ENCODE measurements at places on chromosomes 5 and 9. TPM values are rescaled to one million over a fixed set of nuclear protein-coding genes. Genes with fewer than 3 reads are reported as not detected.

Gene CTNNAL1
- total RNA-seq, result 38.5 TPM

Gene LMX1B
- not detected for total RNA-seq

Gene PCDHGB6
- total RNA-seq, result 4.1 TPM

Gene OTULINL
- total RNA-seq, result 1.9 TPM

Gene SLC34A3
- total RNA-seq, result not detected

Gene PDLIM4
- total RNA-seq, result not detected

Gene FAM153A
- total RNA-seq, result 4.7 TPM

Gene ENTREP1
- not detected for total RNA-seq

Gene CD74
- total RNA-seq, result 1,759 TPM

Gene TIMD4
- total RNA-seq, result 0.50 TPM

Gene RGS7BP
- not detected for total RNA-seq

GRCh38 chr5:147245381-147246165 lies 10.7 kb downstream of the STK32A start:
- no peak for DNase-seq

DNA sequence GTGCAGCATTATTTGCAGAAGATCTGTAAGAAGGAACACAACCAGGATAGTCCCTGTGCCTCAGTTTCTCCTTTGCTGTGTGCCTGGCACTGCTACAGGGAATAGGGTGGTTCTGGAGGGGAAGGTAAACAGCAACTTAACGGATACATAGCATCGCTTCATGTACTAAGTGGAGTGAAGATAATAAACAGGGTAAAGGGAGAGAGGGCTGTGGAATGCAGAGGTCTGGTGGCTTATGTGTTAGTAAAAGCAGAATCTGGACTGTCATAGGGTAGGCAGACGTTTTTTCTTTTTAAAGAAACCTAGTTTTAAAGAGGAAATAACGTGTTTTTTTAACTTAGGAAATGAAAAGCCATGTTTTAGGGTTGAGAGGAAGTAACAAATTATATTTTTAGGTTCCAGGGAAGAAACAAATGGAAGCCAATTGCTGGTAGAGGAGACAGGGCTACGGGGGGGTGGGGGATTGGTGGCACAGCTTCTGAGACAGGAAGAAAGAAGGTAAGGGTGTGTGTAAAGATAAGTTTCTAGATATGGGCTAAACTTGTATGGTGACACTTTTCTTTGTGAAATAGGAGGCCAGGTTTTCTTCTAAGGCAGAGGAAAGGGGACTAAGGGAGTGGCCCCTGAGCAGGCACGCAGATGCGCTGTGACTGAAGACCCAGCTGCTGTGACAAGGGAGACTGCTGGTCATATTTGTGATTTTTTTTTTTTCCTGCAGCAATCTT lies 1.3 kb downstream of the GNG10 start:
- DNase-seq, result no peak

DNA sequence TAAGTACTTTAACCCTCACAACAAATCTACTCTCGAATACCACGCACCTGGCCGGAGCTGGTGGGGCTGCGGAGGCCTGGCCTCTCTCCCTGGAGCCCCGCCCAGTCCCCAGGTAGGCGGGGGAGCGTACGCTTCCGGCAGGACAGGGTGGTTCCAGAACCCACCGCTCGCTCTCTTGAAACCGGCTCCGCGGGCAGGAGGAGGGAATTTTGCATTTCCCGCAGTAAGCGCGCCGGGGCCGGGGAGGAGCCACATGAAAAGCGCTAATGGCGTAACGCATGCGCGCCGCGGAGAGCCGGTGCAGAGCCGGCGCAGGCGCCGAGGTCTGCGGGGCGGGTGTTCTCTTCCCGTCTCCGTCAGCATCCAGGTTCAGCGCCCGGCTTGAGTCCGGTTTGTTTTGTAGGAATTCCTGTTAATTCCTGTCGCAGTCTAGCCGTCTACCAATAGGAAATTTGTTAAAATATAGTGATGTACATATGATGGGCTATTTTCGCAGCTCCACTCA lies 20.8 kb downstream of the CAVIN4 start:
- DNase-seq, result peak; percentile 74

DNA sequence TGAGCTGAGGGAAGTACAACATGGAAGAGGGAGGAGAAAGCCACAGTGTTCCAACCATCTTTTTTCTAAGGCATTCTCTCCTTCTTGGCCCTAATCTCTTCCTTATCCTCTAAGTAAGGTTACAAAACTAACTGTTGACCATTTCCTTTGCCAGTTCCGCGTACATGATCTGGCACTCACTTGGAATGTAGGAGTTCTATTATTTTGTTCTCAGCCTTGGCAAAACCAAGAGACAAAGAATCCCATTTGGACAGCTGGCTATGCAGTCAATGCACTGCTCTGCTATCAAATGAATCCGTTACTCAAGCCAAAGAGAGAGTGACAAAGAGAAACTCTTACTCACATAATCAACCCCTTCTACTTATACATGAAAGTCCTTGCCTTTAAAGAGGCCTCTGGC lies 410.3 kb downstream of the DTWD2 start:
- DNase-seq, result no peak

GRCh38 chr9:18810581-18810980 lies 222.4 kb downstream of the SAXO1 start:
- DNase-seq, result no peak

DNA sequence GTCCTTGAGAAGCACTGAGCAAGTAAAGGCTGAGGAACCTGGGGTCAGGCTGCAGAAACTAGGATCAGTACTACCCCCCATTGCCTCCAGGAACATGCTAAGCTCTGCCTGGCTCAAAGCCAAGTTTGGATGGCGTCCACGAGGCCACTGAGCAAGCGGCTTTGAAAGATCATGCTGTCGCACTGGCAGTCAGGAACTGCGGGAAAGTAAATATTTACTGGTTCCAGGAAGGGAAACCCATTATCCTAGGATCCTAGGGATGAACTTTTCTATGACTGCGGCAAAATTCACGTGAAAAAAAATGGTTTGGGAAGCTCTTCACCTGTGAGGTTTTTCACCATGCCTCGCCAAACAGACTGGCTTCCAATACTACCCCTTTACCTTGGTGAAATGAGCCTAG lies 75.3 kb upstream of the PJA2 start:
- no peak for DNase-seq

DNA sequence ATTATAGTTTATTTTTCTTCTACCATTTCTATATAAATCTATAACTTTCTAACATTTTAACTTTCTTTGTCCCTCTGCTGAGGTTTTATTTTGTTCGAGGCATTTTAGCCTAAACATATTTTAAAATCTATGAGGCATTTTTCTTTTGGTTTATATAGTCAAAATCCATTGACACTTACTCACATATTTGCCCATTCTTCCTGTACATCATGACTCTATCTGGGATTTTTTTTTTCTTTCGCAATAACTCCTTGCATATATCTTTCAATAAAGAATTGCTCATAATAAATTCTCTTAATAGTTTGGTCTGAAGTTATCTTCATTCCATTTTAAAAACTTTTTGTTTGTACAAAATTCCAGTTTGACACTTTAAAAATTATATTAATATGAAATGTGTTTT lies 632.3 kb downstream of the TLE4 start:
- DNase-seq, result no peak

DNA sequence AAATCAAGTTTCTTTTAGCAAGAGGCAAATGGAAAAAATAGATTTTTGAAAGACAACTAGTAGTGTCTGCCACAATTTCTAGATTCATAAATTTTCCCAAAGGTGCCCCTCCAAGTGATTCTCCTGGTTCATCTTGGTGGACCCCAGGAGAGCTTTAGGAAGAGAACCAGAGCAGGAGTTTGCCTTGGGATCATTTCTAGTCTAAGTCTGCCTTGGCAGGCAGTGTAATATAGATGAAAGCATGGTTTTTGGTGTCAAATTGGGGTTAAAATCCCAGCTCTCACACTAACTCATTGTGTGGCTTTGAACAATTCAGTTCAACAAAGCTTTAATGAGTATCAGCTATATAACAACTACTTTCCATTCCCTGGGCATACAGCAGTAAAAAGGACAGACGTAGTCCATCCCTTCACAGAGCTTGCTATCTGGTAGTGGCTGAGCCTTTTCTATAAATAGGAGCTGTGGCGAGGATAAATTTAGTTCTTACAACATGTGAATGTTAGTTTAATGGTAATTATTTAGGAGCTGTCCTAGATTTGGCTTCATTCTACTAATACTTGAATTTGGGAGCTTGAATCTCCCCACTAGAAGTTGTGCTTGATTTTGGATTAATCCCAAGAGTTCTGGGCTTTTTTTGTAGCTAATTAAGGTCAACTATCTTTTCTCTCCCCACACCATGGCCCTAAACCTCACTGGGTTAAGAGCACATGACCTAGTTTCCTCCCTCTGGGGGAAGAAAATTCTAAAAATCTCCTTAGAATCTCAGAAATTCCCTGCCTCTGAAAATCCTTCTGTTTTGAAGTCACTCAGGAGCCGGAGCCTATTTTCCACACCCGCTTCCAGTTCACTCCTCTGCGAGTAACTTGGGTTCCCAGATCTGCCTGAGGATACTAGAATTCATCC lies 197.8 kb downstream of the PCSK1 start:
- DNase-seq, result no peak

DNA sequence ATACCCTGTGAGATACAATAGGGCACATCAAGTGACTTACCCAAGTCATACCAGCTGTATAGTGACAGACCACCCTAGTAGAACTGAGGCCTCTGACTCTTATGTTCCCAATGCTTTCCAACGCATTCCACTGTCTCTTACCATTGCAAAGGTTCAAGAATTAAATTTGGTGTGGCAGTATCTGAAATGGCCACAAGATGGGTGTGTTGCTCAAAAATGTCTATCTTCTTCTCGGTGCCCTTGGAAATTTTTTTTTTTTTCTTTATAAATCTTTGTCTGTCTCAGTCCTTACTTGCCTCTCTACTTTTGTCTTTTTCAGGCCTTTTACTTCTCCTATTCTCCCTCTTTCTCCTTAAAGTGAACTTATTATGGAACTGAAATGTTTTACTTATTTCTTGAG lies 48.4 kb downstream of the GPR21 start:
- DNase-seq, result peak; percentile 65

DNA sequence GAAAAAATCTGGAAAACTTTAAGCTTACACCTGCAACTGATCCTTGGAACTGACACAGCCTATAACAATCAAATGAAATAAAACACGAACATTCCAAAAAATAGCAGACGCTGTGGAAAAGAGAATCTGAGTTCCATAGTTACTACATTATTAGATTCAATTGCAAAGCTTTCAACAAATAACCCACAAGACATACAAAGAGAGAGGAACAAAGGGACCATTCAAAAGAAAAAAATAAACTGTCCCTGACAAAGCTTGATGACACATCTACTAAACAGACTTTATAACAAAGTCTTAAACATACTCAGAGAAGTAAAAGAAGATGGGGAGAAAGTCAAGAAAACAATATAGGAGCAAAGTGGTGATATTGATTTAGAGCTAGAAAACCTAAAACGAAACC lies 1123.6 kb downstream of the PTPRD start:
- DNase-seq, result no peak

GRCh38 chr9:87497604-87498045 lies at the start of gene DAPK1:
TSS of gene DAPK1 (plus strand) at chr9:87497867. CDS start at chr9:87499078, 1,211 bp downstream.
- DNase-seq, result no peak

GRCh38 chr5:132788508-132788907 lies 11.5 kb upstream of the SEPTIN8 start:
- no peak for DNase-seq

DNA sequence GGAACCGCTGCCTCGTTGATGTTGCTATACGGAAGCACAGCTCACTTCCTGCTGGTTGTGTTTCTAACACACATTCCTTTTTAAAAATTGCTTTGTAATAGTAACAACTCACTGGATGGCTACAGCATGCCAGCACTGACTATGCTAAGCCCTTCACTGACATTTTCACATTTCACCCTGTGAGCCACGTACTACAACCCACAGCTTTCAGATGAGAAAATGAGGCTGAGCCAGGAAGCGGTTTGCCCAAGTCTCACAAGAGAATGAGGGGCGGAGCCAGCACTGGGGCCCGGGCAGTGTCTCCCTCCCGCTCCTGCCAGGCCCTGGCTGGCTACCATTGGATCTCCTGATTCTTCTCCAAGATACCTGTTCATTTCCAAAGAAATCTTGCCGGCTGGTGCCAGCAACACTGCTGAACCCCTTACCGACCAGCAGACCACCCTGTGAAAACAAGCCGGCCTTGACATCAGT lies 38.3 kb downstream of the FAM78A start:
- DNase-seq, result peak; percentile 60

DNA sequence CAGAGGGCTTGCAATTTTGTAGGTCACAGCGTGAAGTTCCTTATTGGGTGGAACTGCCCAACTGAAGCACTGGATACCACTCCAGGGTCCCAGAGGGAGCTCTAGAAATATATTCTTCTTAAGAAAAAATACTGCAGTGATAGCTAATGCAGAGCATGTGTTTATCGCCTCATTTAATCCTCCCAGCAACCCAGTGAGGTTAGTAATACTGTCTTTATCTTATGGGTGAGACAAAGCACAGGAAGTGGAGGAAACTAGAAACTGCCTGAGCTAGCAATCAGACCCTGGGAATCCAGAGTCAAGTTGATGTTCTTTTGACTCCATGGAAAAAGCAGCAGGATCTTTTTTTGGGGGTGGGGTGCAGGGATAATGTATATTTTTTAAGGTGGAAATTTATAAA lies 153.3 kb downstream of the PJA2 start:
- DNase-seq, result no peak

DNA sequence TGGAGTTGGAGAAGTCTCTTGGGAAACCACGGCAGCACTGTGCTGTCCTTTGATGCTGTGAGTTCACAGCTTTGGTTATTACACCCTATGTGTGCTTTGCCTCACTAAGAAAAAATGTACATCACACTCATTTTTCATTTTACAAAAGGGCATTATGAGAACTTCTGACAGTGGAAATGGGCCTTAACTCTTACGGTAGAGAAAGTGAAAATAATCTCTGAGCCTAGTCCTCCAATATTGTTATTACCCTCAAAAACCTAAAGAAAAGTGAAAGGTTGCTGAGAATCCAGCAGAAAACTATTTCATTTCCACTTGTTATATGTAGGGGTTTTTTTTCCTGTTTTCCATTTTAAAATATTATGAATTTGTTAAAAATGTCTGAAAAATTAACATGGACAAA lies 8.2 kb upstream of the OR13D1 start:
- DNase-seq, result no peak

GRCh38 chr9:72315089-72315509 lies 49.9 kb downstream of the ZFAND5 start:
- no peak for DNase-seq

- DNase-seq, result no peak
These were observed 24.7 kb upstream of the SLC6A19 start for GRCh38 chr5:1176473-1177391.

DNA sequence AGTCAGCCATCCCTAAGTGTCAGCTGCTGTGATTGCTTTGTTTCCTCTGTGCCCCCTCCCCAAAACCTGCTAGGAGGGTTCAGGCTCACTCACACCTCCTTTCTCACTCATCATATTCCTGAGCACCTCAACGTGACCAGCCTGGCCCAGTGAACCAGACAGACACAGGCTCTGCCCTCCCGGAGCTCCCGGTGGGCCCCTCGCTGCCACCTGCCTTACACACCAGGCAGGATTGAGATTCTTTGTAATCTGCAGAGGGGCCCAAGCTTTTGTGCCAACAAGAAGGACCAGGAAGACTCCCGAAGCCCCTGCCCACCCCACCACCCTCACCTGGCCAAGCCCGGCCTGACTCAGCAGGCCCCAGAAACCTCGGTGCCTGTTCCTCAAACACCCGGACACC lies 87.8 kb downstream of the NTNG2 start:
- no peak for DNase-seq

GRCh38 chr5:57618767-57619381 lies 136.3 kb upstream of the ACTBL2 start:
- DNase-seq, result no peak
